ENCODE measurements at places on chromosomes 3 and 15. TPM values are rescaled to one million over a fixed set of nuclear protein-coding genes. Genes with fewer than 3 reads are reported as not detected.

CYP1A2 gene
- not detected for total RNA-seq

DNA sequence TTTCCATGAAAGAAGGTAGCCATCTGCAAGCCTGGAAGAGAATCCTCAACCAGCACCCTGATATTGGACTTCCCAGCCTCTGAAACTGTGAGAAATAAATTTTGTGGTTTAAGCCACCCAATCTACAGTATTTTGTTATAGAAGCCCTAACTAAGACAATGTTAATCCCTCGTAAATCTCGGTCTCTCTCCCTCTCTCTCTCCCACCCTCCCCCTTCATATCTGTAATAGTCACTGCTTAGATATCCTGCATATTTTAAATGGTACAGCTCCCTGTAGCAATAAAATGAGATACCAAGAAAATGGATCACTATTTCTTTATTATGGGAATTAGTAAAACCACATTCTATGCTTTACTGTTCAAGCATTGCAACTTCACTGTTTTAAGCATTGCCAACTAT is 21.0 kb upstream of the FAM174B start:
- no peak for DNase-seq

GRCh38 chr3:63479661-63480035 is 172.8 kb upstream of the SNTN start:
- DNase-seq = no peak

GRCh38 chr3:107239703-107240102 is 137.5 kb upstream of the CCDC54 start:
- no peak for DNase-seq

GRCh38 chr3:170428095-170428494 is 9.4 kb downstream of the CLDN11 start:
- DNase-seq = no peak

ANKUB1 gene
- total RNA-seq = not detected
